ENCODE measurements at places on chromosomes 3 and 15.

DNA sequence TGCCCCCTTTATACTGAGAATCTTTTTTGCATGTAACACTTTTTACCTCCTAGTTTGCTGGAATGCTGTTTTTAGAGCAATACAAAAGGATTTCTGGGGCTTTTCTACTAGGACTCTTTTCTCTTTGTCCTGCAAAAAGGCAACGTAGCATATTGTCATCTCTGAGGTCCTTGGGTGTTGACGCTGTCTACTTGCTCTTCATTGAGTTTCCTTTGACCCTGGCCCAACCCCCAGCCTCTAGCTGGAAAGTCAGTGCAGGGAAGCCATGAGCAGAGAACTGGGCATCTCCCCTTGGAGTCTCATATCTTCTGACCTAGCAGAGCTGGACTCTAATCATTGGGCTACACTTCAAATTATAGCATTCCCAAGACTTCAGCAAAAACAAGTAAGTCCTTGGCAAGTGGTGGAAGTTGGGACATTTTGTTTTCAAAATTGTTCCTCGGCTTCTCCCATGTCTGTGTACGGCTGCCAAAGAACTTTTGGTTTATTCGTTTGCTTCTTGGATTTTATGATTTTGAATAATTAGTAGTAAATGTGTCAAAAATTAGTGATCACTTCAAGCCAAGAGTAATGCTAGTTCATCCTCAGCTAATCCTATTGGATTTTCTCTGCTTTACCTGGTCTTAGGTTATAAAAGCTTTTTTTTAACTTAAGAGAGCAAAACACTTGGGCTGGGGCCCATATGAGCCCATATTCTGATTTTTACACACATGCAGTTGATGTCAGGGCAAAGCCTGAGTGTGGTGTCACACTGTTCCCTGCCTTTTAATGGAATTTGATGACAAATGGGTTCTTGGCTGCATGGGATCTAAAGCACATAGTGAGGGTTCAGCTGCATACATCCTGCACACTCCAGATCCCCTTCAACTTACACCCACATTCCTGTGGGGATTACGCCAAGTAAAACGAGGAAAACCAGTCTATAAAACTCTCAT lies 419.5 kb upstream of the C2CD4B start:
- no peak for DNase-seq

DNA sequence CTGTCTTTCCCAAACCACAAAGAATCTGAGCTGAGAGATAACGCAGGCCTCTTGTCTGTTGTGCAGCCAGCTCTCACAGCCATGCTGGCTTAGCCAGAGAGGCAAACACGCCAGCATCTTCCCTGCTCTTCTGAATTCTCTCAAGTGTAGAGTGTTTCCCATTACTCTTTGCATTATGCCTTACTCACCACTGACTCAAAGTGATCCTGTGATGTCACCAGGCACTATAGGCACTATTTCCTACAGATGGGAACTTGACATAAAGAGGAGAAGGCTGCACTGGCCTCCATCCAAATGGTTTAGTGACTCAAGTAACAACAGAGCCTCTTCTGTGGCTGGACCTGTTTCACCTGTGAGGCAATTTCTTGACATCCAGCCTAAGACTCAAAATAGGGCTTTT lies 44.4 kb downstream of the PDZRN3 start:
- no peak for DNase-seq

- DNase-seq = no peak
Measured at GRCh38 chr3:168213920-168214319, 118.2 kb upstream of the GOLIM4 start.

DNA sequence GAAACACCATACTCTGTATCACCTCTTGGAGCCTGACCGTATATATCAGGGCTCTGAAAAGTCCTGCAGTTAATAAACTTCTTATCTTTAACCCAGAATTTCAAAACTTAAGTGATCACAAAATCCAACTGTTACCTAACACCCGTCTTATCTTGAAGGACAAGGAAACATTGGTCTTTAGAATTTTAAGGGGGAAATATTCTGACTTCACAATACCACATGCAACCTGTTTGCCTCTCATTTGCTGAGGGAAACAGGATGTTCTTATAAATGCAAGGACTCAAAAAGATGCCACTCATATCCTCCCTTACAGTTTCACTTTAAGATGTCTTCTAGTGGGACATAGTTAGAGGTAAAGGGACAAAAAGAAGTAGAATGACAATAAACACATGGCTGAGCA lies 67.9 kb downstream of the CRTC3 start:
- no peak for DNase-seq

GRCh38 chr3:197539651-197540051 lies 16.1 kb downstream of the BDH1 start:
- DNase-seq = no peak

GRCh38 chr3:61919371-61919770 lies 358.0 kb downstream of the PTPRG start:
- DNase-seq = no peak

GRCh38 chr3:139646512-139646911 lies 31.3 kb downstream of the NMNAT3 start:
- DNase-seq = no peak

DNA sequence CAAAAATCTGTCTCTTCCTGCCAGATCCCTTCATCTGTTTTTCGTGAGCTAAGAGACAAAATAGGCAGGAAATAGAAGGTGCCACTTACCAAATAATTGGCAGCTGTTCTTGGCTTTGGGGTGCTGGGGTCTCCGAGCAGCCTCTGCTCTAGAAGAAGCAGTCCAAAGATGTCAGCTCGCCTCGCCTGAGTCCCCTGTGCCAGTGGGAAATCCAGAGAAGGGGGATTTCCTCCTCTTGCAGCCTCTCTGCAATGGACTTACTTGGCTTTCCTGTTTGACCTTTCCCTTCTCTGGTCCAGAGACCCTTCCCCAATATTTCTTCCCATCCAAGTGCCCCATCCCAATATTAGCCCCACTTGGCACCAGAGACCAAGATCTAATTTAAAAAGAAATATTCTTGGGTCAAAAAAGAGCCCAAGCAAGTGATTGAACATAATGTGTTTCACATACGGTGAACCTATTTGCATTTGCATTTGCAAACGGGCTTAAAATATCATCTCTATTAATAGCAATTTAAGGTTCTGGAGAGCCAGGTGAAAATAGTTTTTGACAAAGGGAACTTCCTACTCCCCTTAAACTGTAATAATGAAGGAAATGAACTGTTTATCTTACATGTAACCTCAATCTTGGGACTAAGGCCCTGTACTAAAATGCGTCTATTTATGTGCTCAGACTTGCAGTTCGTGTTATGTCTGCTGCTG lies 23.2 kb downstream of the CD86 start:
- DNase-seq = no peak

GRCh38 chr15:55255714-55256113 lies 33.9 kb downstream of the RAB27A start:
- DNase-seq = no peak

DNA sequence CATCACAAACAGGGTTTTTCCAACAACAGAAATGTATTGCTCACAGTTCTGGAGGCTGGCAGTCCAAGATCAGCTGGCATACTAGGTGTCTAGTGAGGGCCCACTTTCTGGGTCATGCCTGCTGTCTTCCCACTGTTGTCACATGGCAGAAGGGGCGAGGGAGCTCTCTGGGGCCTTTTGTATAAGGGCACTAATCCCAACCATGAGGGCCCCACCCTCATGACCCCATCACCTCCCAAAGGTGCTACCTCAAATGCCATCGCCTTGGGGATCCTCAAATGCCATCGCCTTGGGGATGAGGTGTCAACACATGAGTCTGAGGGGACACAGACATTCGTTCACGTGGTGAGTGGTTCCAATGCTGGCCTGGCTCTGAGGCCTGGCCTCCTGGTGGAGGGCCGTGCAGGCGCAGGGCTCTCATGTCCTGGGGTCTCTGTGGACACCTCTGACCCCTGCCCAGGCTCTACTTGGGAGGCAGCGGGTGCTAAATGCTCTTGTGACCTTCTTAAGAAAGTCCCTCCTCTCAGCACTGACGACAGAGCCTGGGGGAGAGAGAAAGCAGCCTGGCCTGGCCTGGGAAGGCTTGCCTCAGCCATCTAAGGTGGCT lies 16.8 kb downstream of the NUP210 start:
- no peak for DNase-seq

- no peak for DNase-seq
Measured at GRCh38 chr15:98425173-98425572, 223.2 kb upstream of the IGF1R start.

DNA sequence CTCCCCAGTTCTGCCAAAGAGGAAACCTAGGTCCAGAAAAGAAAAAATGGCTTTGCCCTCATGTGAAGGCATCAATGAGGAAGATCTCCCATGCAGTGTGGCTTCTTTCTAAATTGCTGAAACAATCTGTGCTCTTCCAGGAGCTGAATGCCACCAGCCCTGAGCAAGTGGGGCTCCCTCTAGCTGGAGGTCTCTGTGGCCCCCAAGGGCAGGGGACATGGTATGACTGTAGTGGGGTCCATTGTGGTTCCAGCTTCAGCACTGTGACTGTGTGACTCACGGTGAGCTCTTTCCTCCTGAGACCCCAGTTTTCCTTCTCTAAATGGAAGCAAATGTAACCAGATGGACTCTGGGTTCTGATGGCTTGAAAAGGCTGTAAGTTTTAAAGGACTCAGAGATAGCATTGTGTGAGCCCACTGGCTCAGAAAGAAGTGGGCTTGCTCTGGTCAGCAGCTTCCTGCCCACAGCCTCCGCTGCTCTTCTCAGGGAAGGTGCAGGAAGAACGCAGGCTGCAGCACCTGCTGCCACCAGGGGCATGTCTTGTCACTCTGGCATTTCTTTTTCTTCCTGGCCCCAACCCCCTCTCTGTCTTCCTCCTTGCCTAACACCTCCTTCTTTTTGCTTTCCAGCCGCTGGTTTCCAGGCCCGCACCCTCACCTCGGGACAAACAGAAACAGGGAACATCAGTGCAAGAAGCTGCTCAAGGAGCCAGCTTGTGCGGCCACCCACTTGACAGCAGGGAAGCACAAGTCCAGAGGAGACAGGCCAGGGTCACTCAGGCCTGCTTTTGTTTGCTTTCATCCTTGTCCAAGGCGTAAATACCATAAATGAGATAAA lies 5.8 kb upstream of the CXCR6 start:
- DNase-seq = no peak

GRCh38 chr3:190558316-190558715 lies 44.4 kb downstream of the IL1RAP start:
- DNase-seq = no peak

DNA sequence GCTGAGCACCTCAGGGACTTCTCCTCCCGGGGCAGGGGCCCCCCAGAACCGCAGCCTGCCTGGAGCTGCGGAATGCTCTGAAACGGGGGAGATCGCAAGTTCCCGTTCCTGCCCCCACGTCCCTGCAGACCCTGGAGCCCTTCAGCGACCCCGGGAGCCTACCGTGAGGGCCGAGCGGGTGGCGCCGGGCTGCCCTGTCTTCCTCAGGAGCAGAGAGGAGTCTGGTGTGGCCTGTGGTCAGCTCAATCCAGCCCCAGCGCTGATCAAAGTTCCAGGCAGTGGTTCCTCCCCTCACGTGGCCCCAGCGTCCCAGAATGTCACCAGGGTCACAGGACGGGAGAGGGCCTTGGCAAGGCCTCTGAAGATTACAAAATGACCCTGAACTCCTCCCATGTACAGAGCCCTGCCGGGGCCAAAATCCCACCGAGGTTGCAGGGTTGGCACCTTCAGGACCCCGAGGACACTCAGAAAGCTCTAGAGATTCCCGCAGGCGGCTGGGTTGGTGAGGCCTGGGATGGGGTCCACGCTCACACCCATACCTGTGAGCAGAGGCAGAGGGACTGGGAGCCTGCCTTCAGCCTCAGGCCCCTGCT lies at the start of gene CPN2:
Gene CPN2, minus strand, starts transcription at position 249 of the 593 bp plus-strand sequence. CDS start 8,626 bp downstream, outside the sequence.
- no peak for DNase-seq

GRCh38 chr15:58864602-58865424 lies 68.7 kb downstream of the SLTM start:
- no peak for DNase-seq

GRCh38 chr3:106824856-106825255 lies 552.4 kb upstream of the CCDC54 start:
- no peak for DNase-seq

GRCh38 chr3:13262493-13263211 lies 157.5 kb downstream of the NUP210 start:
- DNase-seq = no peak

GRCh38 chr3:122415104-122415744 lies 638 bp downstream of the WDR5B start:
- peak; percentile 13 for DNase-seq

GRCh38 chr15:66803182-66803729 lies 101.2 kb downstream of the SMAD6 start:
- no peak for DNase-seq

- no peak for DNase-seq
Measured at GRCh38 chr3:89314454-89315098, 207.2 kb downstream of the EPHA3 start.

- no peak for DNase-seq
Measured at GRCh38 chr3:194935632-194936470, 250.2 kb downstream of the FAM43A start.

DNA sequence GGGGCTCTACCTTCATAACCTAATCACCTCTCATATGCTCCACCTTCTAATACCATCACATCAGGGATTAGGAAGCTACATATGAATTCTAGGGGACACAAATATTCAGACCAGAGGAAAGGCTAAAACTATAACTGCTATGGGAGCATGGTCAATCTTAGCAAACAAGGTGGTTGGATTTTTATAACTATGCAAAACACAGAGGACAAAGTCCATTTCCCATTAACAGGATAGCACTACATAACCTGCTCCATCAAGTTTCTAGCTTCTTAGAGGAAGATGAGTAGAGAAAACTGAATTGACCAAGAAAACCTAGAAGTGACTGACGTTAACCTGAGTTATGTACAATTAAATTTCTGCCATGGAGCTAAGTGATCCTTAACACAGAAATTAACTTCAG lies 398.6 kb downstream of the TBL1XR1 start:
- no peak for DNase-seq

DNA sequence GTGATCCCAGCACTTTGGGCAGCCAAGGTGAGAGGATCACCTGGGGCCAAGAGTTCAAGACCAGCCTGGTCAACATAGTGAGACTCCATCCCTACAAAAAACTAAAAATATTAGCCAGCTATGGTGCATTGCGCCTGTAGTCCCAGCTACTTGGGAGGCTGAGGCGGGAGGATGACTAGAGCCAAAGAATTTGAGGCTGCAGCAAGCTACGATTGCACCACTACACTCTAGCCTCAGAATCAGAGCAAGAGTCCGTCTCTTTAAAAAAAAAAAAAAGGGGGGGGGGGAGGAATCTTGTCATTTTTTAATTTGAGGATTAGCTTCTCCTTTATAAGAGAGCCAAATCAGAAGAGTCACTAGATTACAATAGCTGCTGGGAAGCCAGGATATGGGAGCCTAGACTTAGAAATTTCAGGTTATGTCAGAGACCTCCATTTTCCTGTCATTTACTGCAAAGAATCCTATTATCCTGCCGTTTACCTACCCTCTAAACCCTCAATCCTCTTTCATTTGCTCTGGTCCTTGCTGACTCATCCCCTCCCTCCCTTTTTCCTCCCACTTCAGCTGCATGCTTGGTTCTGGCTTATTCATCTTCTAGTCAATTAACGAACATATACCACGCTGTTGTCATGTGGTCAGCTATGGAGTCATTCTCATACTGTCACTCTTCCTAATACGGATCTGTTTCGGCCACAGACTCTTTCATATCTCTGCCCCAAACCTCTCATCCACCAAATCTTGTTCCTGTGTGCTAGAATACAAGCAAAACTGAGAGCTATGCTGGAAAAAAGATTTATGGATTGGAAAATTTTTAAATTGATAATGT lies 83.8 kb upstream of the PPIB start:
- no peak for DNase-seq

All from stimulated activated CD8-positive, alpha-beta memory T cell treated with anti-CD3 and anti-CD28 coated beads, Interleukin-7, amount 100 ng/mL, for 1 hour (primary cell).